Stimulated activated CD4-positive, alpha-beta T cell treated with anti-CD3 and anti-CD28 coated beads, Interleukin-2, amount 100 ng/mL, for 24 hours (primary cell): ENCODE measurements at places on chromosomes 12 and 14.

- DNase-seq, result no peak
Measured at GRCh38 chr14:36750244-36750643, 88.6 kb downstream of the PAX9 start.

GRCh38 chr14:32397861-32398640 lies 69.0 kb downstream of the AKAP6 start:
- DNase-seq, result no peak

DNA sequence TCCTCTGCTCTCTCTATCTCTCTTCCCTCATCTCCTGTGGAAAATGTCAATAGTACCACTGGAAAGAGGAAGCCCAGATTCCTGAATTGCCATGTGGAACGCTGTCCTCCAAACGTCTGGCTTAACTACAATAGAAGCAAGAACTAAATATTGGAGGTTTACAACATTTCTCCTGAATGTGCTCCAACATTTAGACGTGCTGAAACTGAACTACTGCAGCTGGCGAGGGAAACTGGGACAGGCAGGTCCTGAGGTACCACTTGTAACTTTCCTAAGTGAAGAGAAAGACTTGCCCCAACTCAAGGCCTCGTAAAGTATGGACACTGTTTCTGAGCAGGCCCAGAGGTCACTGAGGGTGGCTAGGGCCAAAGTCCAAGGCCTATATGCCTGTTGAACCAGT lies 187.7 kb downstream of the NTF3 start:
- DNase-seq, result no peak

- no peak for DNase-seq
Measured at GRCh38 chr12:112836736-112837628, 45.4 kb downstream of the RPH3A start.

DNA sequence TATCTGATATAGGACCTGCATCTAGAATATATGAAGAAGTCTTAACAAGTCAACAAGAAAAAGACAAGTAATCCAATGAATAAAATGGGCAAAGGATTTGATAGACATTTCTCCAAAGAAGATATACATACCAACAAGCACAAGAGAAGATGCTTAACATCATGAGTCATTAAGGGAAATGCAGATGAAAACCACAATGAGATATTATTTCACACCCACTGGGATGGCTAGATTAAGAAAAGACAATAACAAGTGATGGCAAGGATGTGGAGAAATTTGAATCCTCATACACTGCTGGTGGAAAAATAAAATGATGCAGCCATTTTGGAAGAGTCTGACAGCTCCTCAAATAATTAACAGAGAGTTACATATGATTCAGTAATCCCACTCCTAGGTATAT lies 502.6 kb downstream of the FUT8 start:
- no peak for DNase-seq

- peak; percentile 25 for DNase-seq
Measured at GRCh38 chr12:44875417-44875953, 630 bp downstream of the NELL2 start.

DNA sequence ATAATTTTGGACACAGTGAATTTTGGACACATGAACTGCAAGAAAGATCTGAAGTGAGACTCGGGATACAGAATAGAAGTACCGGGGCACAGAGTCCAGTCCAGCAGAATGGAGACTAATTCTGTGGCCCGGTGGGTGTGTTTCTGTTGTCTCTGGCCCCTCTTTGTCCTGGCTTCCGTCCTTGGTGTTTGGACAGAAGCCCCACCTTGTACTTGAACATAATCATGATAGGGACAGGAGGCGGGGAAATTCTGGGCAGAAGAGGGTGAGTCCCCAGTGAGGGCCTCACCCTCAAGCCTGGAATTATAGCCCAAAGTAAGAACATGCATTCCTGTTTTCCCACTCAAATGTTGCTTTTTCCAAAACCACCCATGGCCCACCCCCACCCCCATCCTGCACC lies 39.9 kb downstream of the TNFAIP2 start:
- no peak for DNase-seq

DNA sequence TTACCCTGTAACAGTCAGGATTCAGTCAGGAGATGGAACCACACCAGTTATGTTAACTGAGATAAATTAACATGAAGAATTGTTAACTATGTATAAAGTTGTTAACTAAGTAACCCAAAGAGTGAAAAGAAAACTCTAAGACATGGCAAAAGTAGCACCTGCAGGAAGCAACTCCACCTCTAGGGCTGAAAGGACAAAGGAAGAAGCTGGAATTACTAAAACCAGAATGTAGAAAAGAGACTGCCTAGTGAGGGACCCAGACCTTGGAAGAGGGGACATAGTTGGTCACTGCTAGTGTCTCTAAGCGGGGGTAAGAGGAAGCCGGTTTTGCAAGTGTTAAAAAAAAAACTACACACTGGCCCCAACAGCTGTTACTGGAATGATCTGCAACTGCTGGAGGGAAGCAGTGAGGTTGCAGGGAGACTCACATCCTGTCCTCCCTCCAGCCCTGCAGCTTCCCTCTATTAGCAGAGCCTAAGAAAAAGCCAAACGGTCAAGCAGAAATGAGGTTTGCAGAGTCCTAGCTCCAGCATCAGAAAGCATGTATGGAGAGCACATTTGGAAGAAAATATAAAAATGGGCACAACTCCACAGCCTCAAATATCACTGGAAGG lies 39.8 kb downstream of the GPR135 start:
- DNase-seq, result no peak

GRCh38 chr12:15276088-15276698 lies 46.1 kb upstream of the PTPRO start:
- DNase-seq, result no peak

DNA sequence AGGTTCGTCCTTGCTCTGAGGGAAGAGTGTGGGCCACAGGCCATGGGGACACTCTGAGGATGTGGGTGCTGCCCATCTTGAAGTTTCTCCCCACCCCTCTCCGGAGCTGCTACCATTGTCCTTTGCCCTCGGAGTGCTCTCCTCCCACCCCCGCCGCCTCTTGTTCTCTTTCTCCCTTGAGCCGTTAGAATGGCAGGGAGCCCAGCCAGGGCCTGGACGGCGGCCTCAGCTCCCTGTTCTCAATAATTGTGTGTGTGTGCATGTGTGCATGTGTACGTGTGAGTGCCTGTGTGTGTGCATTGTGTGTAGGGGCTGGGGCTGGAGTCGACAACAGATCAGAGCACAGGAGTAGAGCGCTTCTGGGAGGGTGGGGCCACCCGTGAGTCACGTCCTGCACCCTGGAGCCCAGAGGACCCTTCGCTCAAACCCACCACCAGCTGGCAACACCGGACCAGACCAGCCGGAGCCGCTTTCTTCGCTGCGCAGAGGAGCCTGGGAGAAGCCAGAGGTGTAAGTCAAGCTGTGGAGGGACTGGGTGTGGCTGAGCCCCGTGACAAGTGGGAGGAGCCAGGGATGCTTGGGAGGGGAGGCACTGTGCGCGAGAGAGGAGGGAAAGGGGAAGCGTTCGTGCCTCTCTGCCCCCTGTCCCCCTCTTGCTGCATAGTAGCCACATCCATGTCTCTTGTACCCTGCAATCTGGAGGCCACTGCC lies 25.9 kb upstream of the KCNA5 start:
- DNase-seq, result no peak

- DNase-seq, result no peak
Measured at GRCh38 chr12:32693036-32693435, 13.9 kb downstream of the DNM1L start.

DNA sequence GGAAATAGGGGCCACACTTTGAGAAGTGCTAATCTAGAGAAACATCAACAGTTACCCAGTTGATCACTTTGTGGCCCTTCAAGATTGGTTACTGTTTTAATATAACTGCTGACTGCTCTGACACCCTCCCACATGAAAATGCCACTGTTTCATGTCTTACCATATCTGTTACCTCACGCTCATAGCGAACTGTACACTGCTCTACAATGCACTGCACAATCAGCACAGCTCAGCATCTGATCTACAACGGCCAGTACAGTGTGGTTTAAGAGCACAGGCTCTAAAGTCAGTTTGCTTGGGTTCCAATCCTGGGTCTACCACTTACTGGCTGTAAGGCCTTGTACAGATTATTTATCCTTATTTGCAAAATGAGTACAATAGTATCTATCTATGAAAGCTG lies 39.1 kb downstream of the SPPL3 start:
- no peak for DNase-seq

DNA sequence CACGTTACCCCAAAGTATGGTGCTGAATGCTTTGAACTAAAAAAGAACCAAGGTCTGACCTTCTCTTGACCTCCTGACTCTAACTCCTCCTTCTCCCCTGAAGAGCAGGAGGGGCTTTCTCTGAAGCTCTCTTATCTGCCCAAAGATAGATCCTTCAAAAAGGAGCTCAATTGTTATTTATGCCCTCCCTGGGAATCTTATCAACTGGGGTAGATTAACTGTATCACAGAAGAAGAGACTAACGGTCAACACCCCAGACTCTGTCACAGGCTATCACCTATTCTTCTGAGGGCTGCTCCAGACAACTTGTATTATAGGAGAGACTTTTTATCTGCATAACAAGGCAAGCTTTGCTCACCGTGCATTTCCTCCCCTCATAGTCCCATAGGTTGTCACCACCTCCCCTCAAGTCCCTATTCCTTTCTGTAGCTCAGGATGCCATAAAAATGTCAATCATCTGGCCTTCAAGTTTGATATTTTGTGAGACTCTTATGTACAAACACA lies 86.6 kb downstream of the PAPLN start:
- no peak for DNase-seq

GRCh38 chr14:61972711-61973110 lies 210.5 kb downstream of the SNAPC1 start:
- DNase-seq, result no peak

GRCh38 chr14:43745746-43746145 lies 761.3 kb downstream of the FSCB start:
- no peak for DNase-seq

- DNase-seq, result no peak
Measured at GRCh38 chr12:19021646-19022045, 107.9 kb upstream of the PLEKHA5 start.

DNA sequence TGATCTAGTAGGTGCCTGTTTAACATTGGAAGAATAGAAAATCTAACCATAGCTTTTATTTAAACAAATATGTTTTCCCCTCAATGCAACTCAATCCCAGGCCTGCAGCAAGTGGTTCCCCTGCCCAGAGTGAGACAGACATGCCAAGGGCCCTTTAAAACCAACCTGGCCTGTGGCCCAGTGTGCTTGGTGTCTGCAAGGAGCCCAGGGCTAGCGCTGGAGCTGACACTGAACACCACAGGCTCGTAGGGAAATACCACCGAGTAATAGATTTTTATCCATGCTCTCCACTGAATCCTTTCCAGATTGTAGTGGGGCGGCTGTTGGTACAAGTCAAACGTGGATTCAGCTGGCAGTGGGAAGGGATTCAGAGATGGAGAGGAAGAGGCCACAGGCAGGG lies 95.6 kb upstream of the NRXN3 start:
- no peak for DNase-seq

GRCh38 chr12:86658303-86658702 lies 402.1 kb upstream of the MGAT4C start:
- DNase-seq, result no peak

DNA sequence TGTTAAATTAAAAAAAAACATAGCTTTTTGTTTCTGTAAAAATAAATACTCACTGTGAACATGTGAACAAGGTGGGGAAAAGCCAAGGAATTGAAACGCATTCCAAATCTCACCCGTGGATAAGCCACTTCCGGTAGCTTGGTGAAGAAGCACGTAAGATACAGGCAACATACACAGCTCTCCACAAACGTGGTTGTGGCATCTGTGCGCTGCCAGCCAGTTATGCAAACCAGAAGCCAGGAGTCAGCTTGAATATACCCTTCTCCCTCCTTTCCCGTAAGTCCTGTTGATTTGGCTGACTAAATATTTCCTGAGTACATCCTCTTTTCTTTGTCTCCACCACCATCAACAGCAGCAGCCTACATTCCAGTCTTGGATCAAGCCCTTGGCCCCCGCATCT lies 486.2 kb downstream of the VRK1 start:
- DNase-seq, result no peak

- no peak for DNase-seq
Measured at GRCh38 chr12:104132351-104132956, 5.6 kb downstream of the NFYB start.

GRCh38 chr14:73752297-73752992 lies 38.3 kb upstream of the PNMA1 start:
- DNase-seq, result no peak

DNA sequence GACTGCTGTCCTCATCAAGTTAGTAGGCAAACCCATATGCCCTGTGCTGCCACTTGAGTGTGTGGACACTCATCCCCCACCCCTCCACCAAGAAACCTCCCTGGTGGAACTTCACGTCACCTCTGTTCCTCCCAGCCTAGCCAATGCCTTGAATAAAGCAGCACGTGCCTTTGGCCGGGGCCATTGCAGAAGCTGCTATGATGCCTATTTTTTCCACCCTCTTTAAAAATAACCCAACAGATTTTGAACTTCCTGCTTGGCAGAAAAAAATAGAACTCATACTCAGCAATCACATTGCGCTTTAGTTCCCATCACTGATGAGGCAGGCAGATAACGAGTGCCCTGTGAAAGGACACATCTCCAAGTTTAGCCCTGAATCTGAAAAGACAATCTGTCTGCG lies 23.1 kb upstream of the PWP1 start:
- DNase-seq, result no peak

DNA sequence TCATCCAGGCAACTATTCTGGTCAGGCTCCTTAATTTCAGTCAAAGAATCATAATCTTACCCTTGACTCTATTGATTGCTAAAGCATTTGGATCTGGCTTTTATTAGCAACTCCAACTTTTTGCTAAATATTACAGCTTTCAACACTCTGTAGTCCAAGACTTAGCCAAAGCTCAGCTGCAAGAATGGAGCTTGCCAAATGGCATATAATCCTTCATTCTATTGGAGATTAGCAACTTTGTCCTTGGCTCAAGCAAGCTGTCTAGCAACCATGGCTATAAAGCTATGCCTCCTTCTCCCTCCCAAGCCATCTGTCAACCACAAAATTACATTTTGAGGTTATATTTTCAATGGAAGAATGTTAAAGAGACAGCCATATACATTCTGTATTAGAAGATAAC lies 23.1 kb upstream of the NID2 start:
- no peak for DNase-seq

- DNase-seq, result no peak
Measured at GRCh38 chr14:86129426-86129825, 599.5 kb downstream of the FLRT2 start.

- no peak for DNase-seq
Measured at GRCh38 chr14:48008646-48009045, 333.2 kb upstream of the MDGA2 start.

DNA sequence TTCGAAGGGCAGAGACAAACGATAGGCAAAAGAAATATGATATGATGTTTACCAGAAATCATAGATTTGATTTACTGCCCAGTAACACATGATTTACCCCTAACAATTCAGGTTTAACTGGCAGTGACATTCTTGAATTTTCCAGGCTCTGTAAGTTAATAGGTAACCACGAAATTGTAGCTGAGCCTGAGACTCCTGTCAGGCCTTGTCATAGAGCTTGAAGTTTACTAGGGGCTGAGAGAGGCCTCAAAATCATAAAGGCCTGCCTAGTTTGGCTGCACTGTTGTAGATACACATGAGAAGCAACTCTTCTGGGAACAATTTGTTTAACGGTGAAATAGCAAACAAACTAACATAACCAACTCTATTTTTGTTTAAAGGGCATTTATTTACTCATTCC lies 3.3 kb downstream of the ERP27 start:
- no peak for DNase-seq
